ENCODE measurements at places on chromosomes 2 and 18. TPM values are rescaled to one million over a fixed set of nuclear protein-coding genes. Genes with fewer than 3 reads are reported as not detected.
A peak's percentile ranks its signal among the peaks of the same experiment; 100 is the strongest.

Gene ANO7
- total RNA-seq, result 3.6 TPM

Gene UGT1A10
- total RNA-seq, result not detected

Gene EVA1A
- 0.23 TPM for total RNA-seq

Gene HNMT
- not detected for total RNA-seq

Gene G6PC2
- not detected for total RNA-seq

Gene CHCHD5
- total RNA-seq, result 34.9 TPM

Gene RNF125
- total RNA-seq, result 11.8 TPM

Gene GPR45
- total RNA-seq, result not detected

Gene KIF1A
- total RNA-seq, result 7.7 TPM

Gene LIMS3
- total RNA-seq, result 0.72 TPM

Gene RNPEPL1
- 33.8 TPM for total RNA-seq

Gene CYRIA
- 0.16 TPM for total RNA-seq

Gene SLC19A3
- not detected for total RNA-seq

Gene SOWAHC
- 0.31 TPM for total RNA-seq

Gene RAB6C
- total RNA-seq, result not detected

DNA sequence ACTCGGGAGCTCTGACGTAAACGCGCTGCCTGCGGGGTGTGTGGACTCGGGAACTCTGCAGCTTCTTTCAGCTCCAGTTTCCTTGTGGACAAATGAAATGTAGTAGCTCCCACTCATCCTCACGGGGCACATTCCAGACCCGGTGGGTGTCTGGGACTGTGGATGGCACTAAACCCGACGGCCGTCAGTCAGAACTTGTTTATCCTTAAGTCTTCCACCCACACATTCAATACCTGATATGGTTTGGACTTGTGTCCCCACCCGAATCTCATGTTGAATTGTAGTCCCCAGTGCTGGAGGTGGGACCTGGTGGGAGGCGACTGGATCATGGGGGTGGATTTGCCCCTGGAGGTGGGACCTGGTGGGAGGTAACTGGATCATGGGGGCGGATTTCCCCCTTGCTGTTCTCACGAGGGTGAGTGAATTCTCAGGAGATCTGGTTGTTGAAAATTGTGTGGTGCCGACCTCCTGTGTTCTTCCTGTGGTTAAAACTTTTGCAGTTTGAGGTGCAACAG is 81.2 kb upstream of the SNTG2 start:
- no peaks in the 10 kb centered on the region for H3K4me1 ChIP-seq
- no peak overlapping the region for H3K27ac ChIP-seq
- H3K27me3 ChIP-seq, result peaks cover 33% of the 10 kb centered on the region
- H3K4me3 ChIP-seq, result no peak overlapping the region
- no peak for DNase-seq

- H3K4me3 ChIP-seq, result no peak overlapping the region
- peaks cover 30% of the 10 kb centered on the region for H3K36me3 ChIP-seq
- H3K27ac ChIP-seq, result no peak overlapping the region
- no peak for DNase-seq
These were observed 62.4 kb downstream of the MRPS9 start for GRCh38 chr2:105100046-105100840.

GRCh38 chr2:118309946-118310680 is 221.8 kb downstream of the INSIG2 start:
- H3K27ac ChIP-seq, result peak overlapping the region; percentile 93
- H3K4me3 ChIP-seq, result peak overlapping the region; percentile 84
- H3K4me1 ChIP-seq, result peaks cover 4% of the 10 kb centered on the region
- peaks cover 2% of the 10 kb centered on the region for H3K36me3 ChIP-seq
- DNase-seq, result peak; percentile 71
- peaks cover 15% of the 10 kb centered on the region for H3K27me3 ChIP-seq

- no peak overlapping the region for H3K4me3 ChIP-seq
- no peaks in the 10 kb centered on the region for H3K36me3 ChIP-seq
- DNase-seq, result no peak
These were observed 42.6 kb downstream of the SESTD1 start for GRCh38 chr2:179222076-179222475.

GRCh38 chr2:37560863-37561614 is 110.4 kb downstream of the CDC42EP3 start:
- H3K27me3 ChIP-seq, result no peaks in the 10 kb centered on the region
- no peak overlapping the region for H3K4me3 ChIP-seq
- DNase-seq, result no peak
- H3K27ac ChIP-seq, result no peak overlapping the region
- peaks cover 27% of the 10 kb centered on the region for H3K4me1 ChIP-seq
- H3K36me3 ChIP-seq, result no peaks in the 10 kb centered on the region

GRCh38 chr2:143125717-143126116 is 3.5 kb upstream of the ARHGAP15 start:
- no peak overlapping the region for H3K4me3 ChIP-seq
- no peak for DNase-seq
- H3K27me3 ChIP-seq, result no peaks in the 10 kb centered on the region
- H3K4me1 ChIP-seq, result peaks cover 23% of the 10 kb centered on the region
- peak overlapping the region; percentile 75 for H3K27ac ChIP-seq

GRCh38 chr2:100905132-100905805 is 85.3 kb downstream of the NPAS2 start:
- peaks cover 15% of the 10 kb centered on the region for H3K4me1 ChIP-seq
- no peaks in the 10 kb centered on the region for H3K27me3 ChIP-seq
- no peak overlapping the region for H3K4me3 ChIP-seq
- H3K36me3 ChIP-seq, result peaks cover 7% of the 10 kb centered on the region
- no peak for DNase-seq

DNA sequence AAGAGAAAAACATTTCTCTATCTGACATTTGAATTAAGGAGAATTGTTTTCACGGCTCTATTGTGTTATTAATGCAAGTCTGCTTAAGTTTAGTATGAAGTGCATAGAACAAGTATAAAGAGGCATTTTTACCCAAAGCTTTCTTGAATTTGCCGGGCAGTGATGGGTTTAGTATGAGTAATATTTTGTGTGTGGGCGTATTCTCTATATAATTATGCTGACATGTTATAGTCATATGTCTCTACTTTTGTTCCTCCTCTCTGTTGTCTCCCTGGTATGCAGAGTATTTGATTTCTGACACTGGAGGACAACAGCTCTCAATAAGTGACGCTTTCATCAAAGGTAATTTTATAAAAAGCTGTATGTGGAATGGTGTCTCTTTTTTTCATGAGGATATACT is 45.9 kb downstream of the PIKFYVE start:
- no peaks in the 10 kb centered on the region for H3K27me3 ChIP-seq
- H3K27ac ChIP-seq, result no peak overlapping the region
- peaks cover 17% of the 10 kb centered on the region for H3K36me3 ChIP-seq
- H3K4me3 ChIP-seq, result no peak overlapping the region
- peaks cover 19% of the 10 kb centered on the region for H3K4me1 ChIP-seq
- no peak for DNase-seq

DNA sequence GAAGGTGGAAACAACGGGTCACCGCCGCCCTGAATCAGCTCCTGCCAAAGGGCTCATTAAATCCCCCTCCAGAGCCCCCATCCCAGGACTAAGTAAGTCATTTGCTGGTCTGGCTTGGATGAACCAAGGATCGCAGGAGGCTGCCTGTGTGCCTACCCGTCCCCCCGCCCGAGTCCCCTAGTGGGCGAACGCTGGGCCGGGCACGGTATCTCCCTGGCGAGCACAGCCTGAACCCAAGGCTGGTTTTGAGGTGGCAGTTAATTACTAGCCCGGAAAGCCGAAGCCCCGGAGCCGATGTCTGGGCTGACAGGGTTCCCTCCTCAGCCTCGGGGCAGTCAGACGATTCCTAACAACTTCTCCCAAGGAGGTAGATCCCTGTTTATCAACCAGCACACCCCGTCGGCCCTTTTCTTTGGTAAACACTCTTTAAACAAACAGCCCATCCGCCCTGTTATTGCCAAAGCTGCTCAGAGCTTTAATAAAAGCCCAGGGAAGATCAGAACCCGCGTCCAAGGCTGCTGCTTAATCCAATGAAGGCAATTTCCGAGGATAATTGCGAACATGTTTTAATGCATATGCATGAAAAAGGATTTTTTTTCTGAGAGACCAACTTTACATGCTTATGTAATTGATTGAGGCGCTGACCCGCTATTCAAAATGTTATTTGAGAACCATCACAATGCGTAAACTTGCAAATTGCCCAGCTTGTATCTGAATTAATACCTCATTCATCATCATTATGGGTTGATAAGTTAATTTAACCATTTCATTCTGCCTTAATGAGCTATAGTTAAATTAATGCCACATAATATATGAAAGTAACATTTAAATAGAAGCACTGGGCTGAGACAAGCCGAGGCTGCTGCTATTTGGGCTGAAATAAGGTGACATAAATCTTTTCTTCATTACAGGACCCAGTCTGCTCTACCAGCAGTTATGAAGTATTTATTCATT is 10.5 kb downstream of the EVX2 start:
- no peak for DNase-seq
- peaks cover 97% of the 10 kb centered on the region for H3K27me3 ChIP-seq
- H3K36me3 ChIP-seq, result no peaks in the 10 kb centered on the region
- peaks cover 2% of the 10 kb centered on the region for H3K4me1 ChIP-seq

- no peak for DNase-seq
- H3K4me1 ChIP-seq, result peaks cover 2% of the 10 kb centered on the region
- no peak overlapping the region for H3K27ac ChIP-seq
- H3K4me3 ChIP-seq, result no peak overlapping the region
These were observed 330.7 kb downstream of the MTX2 start for GRCh38 chr2:176599796-176600485.

GRCh38 chr2:189018631-189019030 is 44.5 kb downstream of the COL3A1 start:
- H3K27ac ChIP-seq, result no peak overlapping the region
- no peaks in the 10 kb centered on the region for H3K36me3 ChIP-seq
- no peak overlapping the region for H3K4me3 ChIP-seq
- H3K4me1 ChIP-seq, result no peaks in the 10 kb centered on the region
- peaks cover 7% of the 10 kb centered on the region for H3K27me3 ChIP-seq

- H3K27ac ChIP-seq, result no peak overlapping the region
- no peaks in the 10 kb centered on the region for H3K36me3 ChIP-seq
- DNase-seq, result no peak
- H3K4me1 ChIP-seq, result no peaks in the 10 kb centered on the region
These were observed 64.1 kb downstream of the POLE4 start for GRCh38 chr2:75022516-75022915.

DNA sequence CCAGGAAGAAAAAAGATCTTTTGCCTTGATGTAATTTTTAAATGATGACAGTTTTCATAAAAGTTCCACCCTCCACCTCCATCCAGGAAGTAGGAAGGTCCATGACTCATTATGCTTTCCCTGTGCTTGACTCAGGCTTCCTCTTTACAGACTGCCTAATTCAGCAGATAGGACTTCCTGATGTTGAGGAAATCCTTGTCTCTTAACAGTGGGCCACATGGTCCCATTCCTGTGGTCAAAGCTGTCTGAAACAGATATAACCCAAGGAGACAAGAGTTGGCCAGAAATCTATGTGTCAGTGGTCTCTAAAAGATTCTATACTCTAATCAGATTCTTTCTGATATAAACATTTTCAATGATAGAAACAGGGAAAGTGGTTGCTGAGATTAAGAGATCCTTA is 119.1 kb downstream of the BAZ2B start:
- peak overlapping the region; percentile 81 for H3K27ac ChIP-seq
- H3K4me1 ChIP-seq, result peaks cover 11% of the 10 kb centered on the region
- no peak for DNase-seq
- H3K4me3 ChIP-seq, result no peak overlapping the region
- H3K27me3 ChIP-seq, result no peaks in the 10 kb centered on the region

GRCh38 chr2:114421781-114422180 is 20.7 kb upstream of the DPP10 start:
- no peak for DNase-seq
- H3K27ac ChIP-seq, result no peak overlapping the region
- H3K4me1 ChIP-seq, result no peaks in the 10 kb centered on the region
- peaks cover 12% of the 10 kb centered on the region for H3K27me3 ChIP-seq
- H3K4me3 ChIP-seq, result no peak overlapping the region
- no peaks in the 10 kb centered on the region for H3K36me3 ChIP-seq

DNA sequence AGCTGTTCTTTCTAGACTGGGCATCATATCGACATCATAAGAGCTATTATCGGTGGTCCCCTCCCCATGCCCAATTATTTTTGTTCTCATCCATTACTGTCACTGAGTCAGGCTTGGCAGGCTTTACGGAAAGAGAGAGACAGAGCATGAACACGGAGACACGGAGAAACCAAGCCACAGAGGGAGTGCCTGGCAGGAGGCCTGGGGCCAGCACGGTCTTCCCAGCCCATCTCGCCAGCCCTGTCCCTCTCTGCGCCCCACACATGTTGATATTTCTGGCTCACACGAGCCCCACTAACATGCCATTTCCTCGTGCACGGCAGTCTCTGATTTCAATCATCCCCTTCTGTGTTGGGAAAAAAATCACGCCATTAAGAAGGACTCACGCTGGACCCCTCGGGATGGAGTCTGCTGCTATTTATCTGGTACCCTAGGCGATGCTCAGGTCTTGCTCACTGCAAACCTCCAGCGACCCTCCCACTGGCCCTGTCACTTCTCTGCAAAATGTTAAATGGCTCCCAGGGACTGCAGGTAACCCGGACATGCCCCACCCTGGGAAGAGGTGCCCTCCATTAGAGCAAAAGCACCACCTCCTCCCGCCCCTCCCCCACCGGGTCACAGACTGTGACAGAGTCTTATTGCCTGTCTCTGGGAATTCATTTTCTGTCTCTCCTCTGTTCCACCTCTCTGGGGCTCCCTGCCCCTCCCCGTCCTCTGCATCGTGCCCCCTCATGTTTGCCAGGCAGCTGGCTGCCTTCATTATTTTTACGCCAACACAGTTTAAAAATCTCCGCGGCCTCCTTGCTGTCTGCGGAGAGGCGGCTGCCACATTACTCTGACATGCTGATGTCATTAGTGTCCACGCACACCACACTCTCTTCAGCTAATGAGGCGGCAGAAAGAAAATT is 40.1 kb upstream of the GBX2 start:
- no peaks in the 10 kb centered on the region for H3K4me1 ChIP-seq
- no peak overlapping the region for H3K4me3 ChIP-seq
- no peaks in the 10 kb centered on the region for H3K36me3 ChIP-seq
- H3K27me3 ChIP-seq, result peaks cover 5% of the 10 kb centered on the region

GRCh38 chr2:51579412-51579811 is 547.5 kb upstream of the NRXN1 start:
- DNase-seq, result no peak
- H3K4me1 ChIP-seq, result no peaks in the 10 kb centered on the region
- no peak overlapping the region for H3K4me3 ChIP-seq

- H3K27me3 ChIP-seq, result no peaks in the 10 kb centered on the region
- no peaks in the 10 kb centered on the region for H3K36me3 ChIP-seq
- H3K4me3 ChIP-seq, result no peak overlapping the region
- peaks cover 14% of the 10 kb centered on the region for H3K4me1 ChIP-seq
- H3K27ac ChIP-seq, result no peak overlapping the region
These were observed 23.7 kb upstream of the AP1S3 start for GRCh38 chr2:223860809-223861738.

GRCh38 chr2:74439373-74439772 is 2.4 kb downstream of the RTKN start:
- no peaks in the 10 kb centered on the region for H3K36me3 ChIP-seq
- DNase-seq, result no peak
- H3K4me1 ChIP-seq, result peaks cover 4% of the 10 kb centered on the region
- H3K27ac ChIP-seq, result no peak overlapping the region

GRCh38 chr2:236862526-236862925 is 223.2 kb upstream of the COPS8 start:
- H3K36me3 ChIP-seq, result no peaks in the 10 kb centered on the region
- no peaks in the 10 kb centered on the region for H3K4me1 ChIP-seq
- no peak overlapping the region for H3K4me3 ChIP-seq
- DNase-seq, result no peak
- no peaks in the 10 kb centered on the region for H3K27me3 ChIP-seq

GRCh38 chr2:238388794-238389193 is 37.9 kb upstream of the ASB1 start:
- no peak overlapping the region for H3K27ac ChIP-seq
- no peak for DNase-seq
- H3K4me1 ChIP-seq, result no peaks in the 10 kb centered on the region
- H3K36me3 ChIP-seq, result peaks cover 4% of the 10 kb centered on the region
- H3K27me3 ChIP-seq, result no peaks in the 10 kb centered on the region

GRCh38 chr2:130791617-130791939 is 36.2 kb downstream of the AMER3 start:
- H3K27ac ChIP-seq, result no peak overlapping the region
- peaks cover 7% of the 10 kb centered on the region for H3K27me3 ChIP-seq
- no peak overlapping the region for H3K4me3 ChIP-seq
- no peaks in the 10 kb centered on the region for H3K36me3 ChIP-seq
- DNase-seq, result no peak
- H3K4me1 ChIP-seq, result no peaks in the 10 kb centered on the region
